ENCODE measurements at places on chromosomes 1 and 21.

DNA sequence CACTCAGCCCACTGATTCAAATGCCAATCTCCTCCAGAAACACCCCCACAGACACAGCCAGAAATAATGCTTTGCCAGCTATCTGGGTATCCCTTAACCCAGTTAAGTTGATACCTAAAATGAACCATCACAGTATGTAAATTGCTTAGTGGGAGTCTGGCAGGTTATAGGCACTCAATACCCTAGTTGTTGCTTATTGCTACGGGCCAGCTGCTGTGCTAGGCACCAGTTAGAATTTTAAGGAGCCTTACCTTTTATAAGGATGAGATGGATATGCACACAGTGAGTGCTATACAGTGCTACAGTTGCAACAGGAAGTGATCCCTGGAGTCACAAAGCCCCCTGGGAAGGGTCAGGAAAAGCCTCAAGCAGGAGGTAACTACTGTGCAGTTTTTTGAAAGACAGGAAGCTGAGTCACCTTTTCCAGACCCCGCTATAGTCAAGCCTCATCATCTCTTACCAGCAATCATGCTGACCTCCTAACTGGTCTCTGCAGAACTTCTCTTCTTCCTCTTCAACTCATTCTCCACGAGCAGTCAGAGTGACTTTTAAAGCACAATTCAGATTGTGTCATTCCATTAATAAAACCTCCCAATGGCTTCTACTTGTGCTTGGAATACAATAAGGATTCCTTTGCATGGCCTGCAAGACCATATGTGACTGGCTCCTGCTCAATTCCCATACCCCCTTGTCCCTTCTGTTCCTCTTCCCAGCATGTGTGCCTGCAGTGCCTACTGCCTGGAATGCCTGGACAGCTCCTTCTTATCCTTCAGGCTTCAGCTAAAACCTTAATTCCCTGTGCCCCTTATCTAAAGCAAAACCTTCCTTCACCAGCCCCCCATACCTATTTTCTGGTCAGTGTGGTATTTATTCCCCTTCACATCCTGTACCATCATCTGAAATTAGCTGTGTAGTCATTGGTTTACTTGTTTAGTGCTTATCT, 10.4 kb upstream of the TLR5 start:
- no peak for DNase-seq

GRCh38 chr1:7401814-7402547, 369.1 kb upstream of the VAMP3 start:
- peak; percentile 94 for DNase-seq

DNA sequence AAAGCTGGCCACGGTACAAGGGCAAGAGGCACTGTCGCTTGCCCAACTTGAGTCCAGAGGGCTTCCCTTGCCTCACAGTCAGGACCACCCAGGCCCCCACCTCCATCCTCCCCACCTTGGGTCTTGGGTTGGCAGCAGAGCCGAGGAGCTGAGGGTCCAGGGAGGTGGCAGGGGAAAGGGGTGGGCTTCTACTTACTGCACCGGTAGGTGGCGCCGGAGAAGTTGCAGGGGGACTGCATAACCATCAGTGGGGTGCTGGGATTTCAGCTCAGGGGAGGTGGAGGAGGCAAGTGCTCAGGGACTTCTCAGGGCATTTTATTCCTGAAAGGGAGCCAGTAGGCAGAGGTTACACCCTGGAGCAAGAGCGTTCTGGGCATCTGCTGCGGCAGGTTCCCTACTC, 44.0 kb downstream of the TRIM62 start:
- peak; percentile 70 for DNase-seq

- no peak for DNase-seq
Observed at GRCh38 chr1:212853658-212854057, 4.4 kb upstream of the FLVCR1 start.

GRCh38 chr1:46774297-46774696, 24.5 kb upstream of the CYP4B1 start:
- DNase-seq: no peak

DNA sequence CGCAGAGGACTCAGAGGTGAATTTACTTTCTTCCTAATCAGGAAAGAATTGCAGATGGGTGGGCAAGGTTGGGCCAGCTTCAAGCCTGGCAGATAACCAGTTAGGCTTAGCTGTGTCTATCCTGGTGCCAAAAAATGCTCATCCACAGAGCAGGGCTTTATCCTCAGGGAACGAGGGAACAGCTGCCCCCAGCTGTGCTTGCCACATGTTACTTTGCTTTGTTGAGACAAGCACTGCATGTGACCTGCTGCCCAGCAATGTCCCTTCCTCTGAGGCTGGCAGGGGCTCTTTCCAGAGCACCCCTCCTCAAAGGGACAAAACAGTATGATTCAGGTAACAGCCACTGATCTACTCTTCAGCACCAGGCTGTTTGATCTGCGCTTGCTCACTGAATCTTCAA, 505.1 kb upstream of the USP24 start:
- peak; percentile 71 for DNase-seq

- no peak for DNase-seq
Observed at GRCh38 chr1:100184536-100184935, 6.5 kb upstream of the LRRC39 start.

GRCh38 chr1:211524521-211524920, 32.6 kb upstream of the RD3 start:
- DNase-seq: no peak

GRCh38 chr1:17663646-17664045, 91.5 kb upstream of the ACTL8 start:
- DNase-seq: no peak

- DNase-seq: no peak
Observed at GRCh38 chr1:161217831-161218230, 2.7 kb downstream of the FCER1G start.

DNA sequence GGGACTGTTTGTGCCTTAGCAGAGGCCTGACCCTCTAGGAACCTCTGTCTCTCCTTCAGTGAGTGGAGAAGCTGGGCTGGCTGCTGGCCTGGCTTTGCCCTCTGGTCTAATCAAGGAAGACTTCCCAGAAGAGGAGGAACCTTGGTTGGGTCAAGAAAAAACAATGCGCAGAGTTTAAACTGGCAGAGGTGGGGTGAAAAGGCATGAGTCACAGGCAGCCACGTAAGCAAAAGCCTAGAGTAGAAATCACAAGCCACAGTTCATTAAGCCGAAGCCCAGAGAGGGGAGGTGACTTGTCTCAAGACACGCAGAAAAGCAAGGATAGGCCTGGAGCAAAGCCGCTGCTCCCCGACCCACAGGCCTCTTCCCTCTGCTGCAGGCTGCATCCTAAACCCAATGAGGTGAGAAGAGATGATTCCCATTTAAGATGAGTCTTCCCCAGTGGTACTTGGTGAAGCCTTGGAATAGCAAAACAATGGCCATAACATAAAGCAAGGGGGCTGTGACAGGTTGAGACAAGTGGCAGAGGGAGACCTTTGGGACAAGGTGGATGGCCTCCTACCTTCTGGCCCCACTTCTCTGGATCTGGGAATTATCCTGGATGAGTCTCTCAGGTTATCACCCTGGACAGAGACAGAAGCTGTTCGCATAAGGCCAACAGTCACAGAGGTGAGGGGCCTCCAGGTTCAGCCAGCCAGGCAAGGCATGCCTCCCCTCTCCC, 7.7 kb downstream of the PDZK1IP1 start:
- no peak for DNase-seq

- peak; percentile 25 for DNase-seq
Observed at GRCh38 chr1:93446837-93447451, 974 bp upstream of the FNBP1L start.

GRCh38 chr1:29744684-29745490, 508.6 kb downstream of the PTPRU start:
- no peak for DNase-seq

DNA sequence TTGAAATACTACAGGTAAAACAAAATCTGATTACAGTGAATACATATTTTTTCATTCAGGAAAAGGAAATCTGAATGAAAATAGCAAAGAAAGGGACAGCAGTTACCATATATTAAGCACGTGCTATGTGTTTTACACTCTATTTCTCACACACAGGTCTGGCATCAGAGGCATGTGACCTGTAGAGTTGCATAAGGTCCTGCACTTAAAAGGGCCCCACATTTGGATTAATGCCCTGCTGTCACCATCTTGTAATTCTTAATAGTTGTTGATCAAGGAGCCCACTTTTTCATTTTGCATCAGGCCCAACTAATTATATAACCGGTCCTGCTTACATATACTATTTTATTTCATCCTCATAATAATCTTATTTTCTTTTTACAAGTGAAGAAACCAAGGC, 125.8 kb downstream of the LRRC40 start:
- no peak for DNase-seq

DNA sequence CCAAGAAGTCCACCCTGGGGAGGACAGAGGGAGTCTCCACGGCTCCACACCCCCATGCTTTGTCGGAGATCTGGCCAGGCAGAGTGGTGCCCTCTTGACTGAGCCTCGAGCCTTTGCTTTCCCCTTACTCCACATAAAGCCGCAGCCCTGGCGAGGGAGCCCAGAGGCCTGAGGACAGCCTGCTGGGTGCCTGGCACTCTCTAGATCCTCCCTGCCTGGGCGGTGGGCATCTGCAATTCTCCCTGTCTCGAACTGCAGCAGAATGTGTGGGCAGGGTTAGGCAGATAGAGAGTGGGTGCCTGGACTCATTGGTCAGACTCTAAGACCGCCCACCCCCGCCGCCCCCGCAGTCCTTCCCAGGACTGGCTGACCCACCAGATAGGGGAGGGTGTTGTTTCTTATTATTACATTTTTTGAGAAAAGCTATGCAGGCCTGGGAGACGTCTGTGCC, 13.9 kb downstream of the EPHX1 start:
- no peak for DNase-seq

GRCh38 chr1:238252033-238252802, 361.5 kb upstream of the ZP4 start:
- peak; percentile 81 for DNase-seq

- DNase-seq: no peak
Observed at GRCh38 chr1:11522400-11523235, 43.7 kb downstream of the DISP3 start.

- DNase-seq: no peak
Observed at GRCh38 chr21:17900281-17900989, 81.3 kb upstream of the C21orf91 start.

DNA sequence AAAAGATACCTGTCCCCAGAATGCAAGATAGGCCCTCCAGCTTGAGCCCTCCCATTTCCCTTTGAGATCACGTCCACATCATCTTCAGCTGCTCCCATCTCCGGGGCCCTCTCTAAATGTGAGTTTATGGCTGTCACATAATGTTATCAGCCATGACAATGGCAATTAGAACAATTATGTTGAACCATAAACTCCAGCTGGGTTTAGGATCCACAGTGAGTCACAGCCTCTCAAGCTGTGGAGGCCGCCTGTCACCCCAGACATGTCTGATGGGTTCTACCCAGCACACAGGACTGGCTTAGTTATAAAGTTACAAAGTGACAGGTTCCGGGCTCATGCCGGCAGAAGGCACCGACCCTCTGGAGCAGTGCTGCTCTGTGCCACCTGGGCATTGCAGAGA, 597.3 kb downstream of the PTPRU start:
- no peak for DNase-seq

DNA sequence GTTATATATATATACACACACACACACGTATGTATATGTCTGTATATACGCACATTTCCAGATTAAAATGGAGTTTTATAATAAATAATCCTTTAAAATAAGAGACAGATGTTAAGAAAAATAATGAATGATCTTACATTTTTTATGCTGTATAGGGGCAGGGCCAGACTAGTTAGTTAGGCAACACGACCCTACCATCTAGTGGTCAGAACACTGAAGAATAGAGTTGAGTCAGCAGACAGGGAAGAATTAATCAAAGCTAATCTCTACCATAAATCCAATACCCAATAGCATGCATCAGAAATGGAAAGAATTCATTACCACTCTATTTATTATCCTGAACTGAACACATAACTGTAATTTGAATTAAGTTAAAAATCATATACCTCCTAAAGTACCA, 156.7 kb downstream of the BRINP3 start:
- DNase-seq: peak; percentile 80

GRCh38 chr1:171663854-171664575, 11.5 kb upstream of the MYOC start:
- DNase-seq: peak; percentile 24

GRCh38 chr1:210347112-210347511, 18.4 kb downstream of the HHAT start:
- peak; percentile 17 for DNase-seq

DNA sequence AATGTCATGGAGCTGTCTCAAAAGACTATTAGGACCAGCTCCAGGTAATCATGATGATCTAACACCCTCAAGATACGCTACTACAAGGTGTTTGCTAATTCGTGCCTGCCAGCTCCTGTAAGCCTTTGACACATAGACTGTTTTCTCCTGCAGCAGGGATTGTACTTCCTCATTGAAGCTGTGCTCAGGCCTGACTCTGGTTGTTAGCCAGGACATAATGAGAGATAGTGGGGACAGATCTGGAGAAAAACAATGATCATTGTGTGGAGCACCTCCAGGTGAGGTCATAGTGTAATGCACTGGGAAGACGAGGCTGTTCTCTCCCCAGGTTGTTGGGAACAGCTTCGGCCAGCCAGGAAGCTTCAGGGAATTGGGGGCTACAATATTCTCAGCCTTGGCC, 94.6 kb downstream of the SETD4 start:
- no peak for DNase-seq

DNA sequence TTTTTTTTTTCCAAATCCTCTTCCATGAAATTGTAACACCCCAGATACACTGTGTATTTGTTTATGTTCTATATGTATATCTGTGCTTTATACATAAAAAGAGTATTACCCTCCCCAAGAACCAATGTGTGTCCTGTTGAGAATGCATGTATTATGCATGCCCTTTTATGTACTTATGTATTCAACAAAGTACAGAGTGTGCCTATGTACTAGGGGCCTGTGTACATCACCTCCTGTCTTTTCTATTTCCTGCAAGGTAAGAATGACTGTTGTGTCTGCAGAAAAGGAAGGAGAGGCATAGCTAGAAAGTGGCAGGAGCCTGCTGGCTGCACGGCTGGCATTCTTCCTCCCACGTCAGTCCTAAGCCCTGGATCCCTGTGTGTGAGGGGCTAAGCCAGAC, 7.0 kb downstream of the TMEM61 start:
- no peak for DNase-seq

DNA sequence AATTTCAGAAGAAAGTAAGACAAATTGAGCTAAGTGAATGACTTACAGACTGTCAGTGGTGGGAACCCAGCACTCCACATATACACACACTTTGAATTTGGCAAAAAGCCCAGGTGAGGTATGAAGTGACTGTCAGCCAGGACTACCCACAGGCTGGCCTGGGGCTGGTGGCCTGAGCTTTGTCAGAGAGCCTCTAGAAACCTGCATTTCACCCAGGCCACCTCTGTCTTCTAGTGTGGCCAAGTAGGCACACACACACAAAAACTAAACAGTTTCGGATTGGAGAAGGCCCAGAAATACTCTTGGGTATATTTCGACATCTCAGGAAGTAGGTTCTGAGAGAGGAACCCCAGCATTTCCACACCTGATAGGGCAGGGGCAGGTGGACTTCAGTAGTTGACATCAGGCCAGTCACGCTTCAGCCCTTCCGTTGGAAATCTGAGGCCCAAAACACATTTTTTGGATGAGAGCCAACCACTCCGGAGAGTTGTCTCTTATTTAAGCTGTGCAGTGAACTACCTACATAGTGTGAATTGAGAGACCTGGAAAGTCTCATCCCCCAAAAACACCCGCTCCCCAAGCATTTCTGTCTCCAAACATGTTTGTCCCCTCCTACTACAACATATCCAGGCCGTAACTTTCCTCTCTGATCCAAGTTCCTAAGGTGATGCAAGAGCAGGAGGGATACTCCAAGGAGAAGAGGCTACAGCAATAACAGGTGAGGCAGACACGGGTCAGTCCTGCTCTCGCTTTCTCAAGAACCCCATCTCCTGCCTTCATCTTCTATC, 167.2 kb upstream of the PROX1 start:
- DNase-seq: no peak

Measured in adipocyte (in vitro differentiated cells).